Activated CD4-positive, alpha-beta T cell treated with anti-CD3 and anti-CD28 coated beads, Interleukin-2, amount 50 U/mL, for 1 hour (primary cell): ENCODE measurements at places on chromosomes 2 and 18.

GRCh38 chr18:23243178-23243577 lies 107.9 kb downstream of the CABLES1 start:
- DNase-seq, result no peak

DNA sequence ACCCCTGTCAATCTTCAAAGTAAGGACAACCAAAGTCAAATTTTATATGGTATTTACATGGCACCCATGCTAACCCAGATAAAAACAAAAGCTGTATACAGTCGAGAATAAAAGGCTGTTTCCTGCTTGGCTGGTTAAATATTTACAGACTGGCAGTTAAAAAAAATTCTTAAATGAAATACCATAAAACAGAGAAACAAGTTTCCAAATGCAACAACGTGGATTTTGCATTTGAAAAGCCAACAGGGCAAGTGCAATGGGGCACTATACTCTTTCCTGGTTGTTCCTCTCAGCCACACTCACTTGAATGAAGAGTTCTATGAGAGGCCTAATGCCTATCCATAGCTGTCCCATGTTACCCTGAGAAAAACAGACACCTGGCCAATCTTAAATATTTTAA lies 6.1 kb upstream of the NR4A2 start:
- no peak for DNase-seq

DNA sequence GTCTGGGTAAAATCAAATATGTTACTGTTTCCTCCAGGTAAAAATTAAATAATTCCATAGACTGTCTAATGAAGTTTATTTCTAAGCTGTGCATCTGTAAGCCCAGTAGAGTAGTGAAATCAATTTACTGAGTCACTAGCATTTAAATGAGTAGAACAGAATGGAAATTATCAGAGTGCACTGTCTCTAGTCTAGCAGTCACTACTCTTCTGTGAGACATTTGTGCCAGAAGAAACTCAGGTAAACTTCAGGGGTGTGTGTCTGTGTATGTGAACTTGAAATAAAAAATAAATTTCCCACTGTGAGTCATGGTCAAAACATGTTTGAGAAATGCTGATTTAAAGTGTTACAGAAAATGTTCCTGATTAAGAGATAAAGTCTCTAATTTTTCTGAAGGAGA lies 146.4 kb downstream of the RIF1 start:
- DNase-seq, result no peak

DNA sequence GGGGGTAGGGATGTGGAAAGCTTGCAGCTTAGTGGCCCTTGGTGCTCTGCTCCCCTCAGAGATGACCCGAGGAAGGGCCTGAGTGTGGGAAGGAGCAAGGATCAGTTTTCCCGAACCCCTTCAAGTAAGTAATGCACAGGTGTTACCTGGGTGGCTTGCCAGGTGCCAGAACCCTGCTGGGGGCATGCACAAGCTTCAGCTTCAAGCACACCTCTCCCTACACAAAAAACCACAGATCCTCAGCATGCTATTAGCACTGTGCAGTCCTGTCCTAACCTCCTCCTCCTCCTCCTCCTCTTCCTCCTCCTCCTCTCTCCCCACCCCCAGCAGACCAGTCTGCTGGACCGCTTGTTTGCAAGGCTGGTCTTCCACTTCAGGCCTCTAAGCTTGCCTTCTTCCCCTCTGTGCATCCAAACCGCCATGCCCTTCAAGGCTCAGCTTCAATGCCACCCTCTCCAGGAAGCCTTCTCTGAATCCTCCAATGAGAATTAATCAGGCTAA lies 114.8 kb downstream of the ACAA2 start:
- no peak for DNase-seq

DNA sequence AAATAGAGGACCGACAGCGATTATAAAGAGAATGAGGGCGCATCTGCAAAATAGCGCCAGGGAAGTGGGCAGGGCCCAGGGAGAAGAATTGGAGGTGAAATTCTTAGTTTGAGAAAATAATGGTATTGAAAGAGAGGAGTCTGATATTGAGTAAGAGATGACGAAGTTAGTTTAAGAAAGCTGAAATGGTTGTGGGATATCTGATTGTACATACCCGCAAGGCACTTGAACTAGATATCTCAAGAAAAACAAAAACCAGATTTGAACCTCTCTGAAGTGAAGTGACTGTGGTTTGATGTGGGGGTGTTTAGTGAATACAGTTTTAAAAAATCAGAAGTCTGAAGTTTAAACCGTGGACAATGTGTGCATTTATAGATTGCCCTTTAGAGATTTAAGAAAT lies 38.9 kb downstream of the ZNF532 start:
- DNase-seq, result no peak

GRCh38 chr2:187985923-187986322 lies 305.8 kb upstream of the GULP1 start:
- no peak for DNase-seq

DNA sequence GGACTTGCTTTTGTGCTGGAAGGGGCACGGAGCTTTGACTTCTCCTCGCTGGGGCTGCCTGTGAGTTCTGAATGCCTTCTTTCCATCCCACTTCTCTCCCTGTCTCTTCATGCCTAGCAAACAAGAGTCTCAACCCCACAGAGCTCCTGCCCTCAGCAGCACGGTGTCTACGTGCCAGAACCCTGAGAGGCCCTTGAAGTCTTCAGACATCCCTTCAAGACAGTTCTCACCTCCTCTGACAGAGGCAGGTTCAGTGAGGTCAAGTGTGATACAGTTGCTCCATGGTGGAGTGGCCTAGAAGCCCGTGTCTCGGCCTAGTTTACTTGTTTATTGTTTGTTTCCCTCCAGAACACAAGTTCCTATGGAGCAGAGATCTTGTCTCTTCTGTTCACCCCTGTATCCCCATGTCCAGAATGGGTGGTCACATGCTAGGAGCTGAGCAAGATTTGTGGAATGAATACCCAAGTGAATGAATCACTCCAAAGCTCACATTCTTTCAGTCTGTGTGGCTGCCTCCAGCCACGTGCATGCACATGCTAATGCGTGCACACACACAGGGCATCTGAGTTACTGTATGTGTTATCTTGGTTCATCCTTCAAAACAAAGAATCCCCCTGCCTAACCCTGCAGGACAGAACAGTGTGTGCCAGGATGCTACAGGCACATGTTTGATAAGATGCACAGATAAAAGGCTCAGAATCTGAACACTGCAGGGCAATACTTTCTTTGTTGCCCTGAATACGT lies 391.6 kb downstream of the NBAS start:
- DNase-seq, result no peak

GRCh38 chr2:114405247-114406116 lies 37.0 kb upstream of the DPP10 start:
- DNase-seq, result no peak

- DNase-seq, result no peak
Observed at GRCh38 chr18:54327818-54328217, 29.8 kb downstream of the STARD6 start.

DNA sequence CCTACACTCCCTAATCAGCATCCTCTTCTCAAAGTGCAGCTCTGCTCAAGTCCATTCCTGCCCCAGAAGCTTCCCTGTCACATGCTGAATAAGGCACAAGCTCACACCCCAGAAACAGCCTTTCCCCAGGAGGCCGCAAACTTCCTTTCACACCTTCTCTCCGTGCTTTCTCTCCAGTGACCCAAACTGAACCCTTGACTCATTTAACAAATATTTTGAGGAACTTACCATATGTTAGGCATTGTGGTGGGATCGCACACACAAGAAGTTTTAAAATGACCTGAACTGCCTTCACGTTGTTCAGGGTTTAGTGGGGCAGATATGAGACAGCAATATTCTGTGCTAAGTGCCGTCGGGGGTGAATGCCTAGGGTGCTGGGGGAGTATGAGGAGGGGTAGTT lies 161.3 kb downstream of the INSIG2 start:
- DNase-seq, result no peak

- no peak for DNase-seq
Observed at GRCh38 chr2:219056176-219056895, 4.4 kb downstream of the IHH start.

GRCh38 chr18:1013951-1014350 lies 109.3 kb downstream of the ADCYAP1 start:
- DNase-seq, result no peak

GRCh38 chr2:11672407-11672806 lies 2.4 kb upstream of the NTSR2 start:
- DNase-seq, result no peak

DNA sequence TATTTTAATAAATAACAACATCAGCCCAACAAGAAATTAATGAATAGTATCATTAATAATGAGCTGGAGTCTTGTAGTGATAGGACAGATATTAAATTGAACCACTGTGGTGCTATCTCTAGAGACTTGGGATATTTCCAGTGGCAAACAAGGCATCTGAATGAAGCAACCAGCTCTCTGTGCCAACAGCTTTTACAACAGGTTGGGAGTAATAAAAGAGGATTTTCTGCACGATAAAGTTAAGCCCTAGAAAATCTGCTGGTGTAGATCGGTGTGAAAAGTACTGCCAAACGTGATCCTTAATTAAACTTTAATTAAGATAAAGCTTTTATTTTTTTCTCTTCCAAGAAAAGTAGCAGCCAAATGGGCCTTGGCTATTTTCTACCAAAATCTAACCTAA lies 385.5 kb downstream of the NR4A2 start:
- no peak for DNase-seq

GRCh38 chr2:105294844-105295481 lies 34.6 kb downstream of the TGFBRAP1 start:
- DNase-seq, result peak; percentile 11

- DNase-seq, result no peak
Observed at GRCh38 chr2:227363756-227364155, 15.3 kb downstream of the TM4SF20 start.

- DNase-seq, result no peak
Observed at GRCh38 chr2:111687911-111688310, 196.1 kb downstream of the ANAPC1 start.

- DNase-seq, result no peak
Observed at GRCh38 chr2:11754700-11755015, 8.2 kb downstream of the LPIN1 start.

DNA sequence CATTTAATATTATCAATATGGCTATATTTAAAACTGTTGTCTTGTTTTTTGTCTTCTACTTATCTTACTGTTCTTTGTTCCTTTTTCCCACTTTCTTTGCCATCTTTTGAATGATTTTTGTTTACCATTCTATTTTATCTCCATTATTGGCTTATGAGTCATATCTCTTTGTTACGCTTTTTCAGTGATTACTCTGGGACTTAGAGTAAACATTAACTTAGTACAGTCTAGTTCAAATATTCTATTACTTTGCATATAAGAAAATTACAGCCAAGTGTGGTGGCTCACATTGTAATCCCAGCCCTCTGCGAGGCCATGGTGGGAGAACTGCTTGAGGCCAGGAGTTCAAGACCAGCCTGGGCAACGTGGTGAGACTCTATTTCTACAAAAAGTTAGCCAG lies 26.1 kb downstream of the ADCY3 start:
- no peak for DNase-seq

DNA sequence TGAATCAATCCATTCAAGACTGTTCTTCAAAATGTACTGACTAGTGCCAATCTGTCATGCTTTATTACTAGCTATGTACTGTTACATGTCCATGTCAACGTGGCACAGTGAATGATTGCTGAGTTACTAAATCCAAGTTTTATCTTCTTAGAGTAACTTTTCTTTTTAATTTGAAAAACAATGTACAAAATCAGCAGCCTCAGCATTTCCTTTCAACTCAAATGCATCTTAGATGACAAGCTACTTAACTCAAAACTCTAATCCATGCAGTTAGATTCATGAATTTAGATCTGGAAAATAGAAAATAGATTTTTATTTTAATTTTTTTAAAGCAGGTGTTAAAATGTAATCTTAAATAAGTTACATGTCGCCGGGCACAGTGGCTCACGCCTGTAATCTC lies 174.2 kb downstream of the CAPN13 start:
- no peak for DNase-seq

DNA sequence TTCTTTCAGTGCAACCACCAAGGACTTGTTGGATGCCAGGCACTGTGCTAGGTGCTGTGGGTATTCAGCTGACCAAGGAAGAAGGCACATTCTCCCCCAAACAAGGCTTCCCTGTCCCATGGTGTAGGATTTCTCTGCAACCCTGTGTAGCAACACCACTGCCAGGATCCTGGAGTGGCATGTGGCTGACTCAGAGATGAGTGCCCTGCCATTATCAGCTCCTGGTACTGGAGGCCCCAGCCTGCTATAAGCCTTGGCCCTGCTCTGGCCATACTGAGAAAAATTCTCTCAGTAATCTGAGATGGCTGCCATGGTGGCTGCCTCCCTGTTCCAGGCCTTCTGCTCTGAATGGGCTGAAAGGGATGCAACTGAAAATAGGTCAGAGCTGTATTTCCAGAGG lies 4.3 kb downstream of the SMYD5 start:
- DNase-seq, result no peak

DNA sequence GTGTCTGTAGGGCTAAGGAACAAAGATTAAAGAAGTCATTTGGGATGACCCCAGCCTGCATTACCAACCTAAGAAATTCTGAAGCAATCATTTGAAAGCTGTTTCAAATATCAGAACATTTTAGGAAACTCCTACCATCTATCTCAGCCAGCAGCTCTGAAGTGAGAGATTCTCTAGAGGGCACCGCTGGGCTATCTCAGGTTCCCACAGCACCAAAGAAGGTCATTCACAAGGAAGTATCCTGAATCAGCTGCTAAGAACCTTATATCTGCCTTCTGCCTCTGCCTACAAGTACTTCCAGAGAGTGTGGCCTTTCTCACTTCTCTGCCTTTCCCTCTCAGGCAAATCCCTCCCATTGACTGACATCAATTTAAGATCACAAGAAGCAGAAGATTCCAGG lies 13.4 kb upstream of the EVA1A start:
- DNase-seq, result no peak

DNA sequence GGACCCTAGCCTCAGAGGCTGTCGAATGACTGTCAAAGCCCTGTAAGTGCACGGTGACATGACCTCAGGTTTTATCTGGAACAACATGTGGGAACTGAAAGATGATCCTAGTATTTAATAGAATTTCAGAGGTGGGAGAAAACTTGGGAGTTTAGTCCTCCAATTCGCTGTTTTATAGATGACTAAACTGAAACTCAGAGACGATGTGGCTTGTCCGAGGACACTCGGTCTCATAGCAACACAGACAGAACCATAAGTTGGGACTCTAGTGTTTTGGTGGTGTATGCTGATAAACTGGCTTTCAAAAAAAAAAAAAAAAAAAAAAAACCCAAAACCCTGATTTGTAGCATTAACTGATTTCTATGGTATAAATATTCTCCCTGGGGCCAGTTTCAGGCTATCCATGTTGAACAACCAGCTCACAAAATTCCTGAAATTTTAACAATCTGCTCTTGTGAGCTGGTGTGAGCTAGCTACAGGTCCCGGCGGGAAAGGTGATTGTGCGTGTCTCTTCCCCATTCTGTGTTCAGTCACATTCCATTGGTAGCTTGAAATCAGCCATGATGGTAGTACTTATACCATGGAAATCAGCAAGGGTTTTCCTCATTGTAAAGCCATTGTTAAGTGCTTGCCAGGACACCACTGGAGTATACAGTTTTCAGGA lies 195.5 kb upstream of the EPAS1 start:
- DNase-seq, result no peak

DNA sequence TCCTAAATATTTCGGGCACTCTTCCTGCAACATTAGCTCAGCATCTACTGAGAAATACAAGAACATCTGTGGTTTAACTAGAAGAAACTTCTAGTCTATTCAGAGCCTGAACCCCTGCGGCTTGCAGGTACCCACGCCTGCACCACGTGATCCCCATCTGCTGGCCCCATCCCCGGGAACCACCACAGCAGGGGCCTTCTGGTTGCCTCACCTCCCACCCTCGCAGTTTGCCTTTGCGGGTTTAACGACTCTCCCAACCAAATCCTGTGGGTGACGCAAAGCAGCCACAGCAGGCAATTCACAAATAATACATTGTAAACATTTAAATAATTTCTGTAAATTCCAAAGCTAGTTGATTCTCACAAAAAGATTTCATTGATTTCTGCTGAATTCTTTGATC lies 90.2 kb upstream of the TMEM18 start:
- DNase-seq, result no peak
